ENCODE measurements at places on chromosomes 4 and X. TPM values are rescaled to one million over a fixed set of nuclear protein-coding genes. Genes with fewer than 3 reads are reported as not detected.

DNA sequence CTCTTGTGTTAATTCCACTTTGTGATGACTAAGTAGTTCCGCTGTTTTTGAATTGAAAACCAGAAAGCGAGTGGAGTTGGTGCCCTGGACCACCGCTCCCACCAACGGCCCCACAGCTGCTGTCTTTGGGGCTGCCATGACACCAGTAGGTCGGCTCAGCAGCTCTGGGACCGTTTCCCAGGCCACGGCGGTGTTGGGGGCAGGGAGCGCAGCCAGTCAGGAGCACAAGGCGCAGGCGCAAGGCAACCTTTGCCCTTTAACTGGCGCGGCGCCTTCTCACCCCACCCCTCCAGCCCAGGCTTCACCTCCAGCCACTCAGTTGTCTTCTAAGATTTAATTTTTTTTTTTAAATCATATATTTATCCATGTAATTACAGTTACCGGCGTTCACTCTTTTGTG lies at the start of gene GK2:
Gene GK2 (minus strand): TSS at position 166 of the 400 bp plus-strand sequence. CDS start 28 bp downstream, at position 138.
- no peak for DNase-seq

- DNase-seq: no peak
These were observed 42.0 kb upstream of the FBXW7 start for GRCh38 chr4:152577708-152578396.

DNA sequence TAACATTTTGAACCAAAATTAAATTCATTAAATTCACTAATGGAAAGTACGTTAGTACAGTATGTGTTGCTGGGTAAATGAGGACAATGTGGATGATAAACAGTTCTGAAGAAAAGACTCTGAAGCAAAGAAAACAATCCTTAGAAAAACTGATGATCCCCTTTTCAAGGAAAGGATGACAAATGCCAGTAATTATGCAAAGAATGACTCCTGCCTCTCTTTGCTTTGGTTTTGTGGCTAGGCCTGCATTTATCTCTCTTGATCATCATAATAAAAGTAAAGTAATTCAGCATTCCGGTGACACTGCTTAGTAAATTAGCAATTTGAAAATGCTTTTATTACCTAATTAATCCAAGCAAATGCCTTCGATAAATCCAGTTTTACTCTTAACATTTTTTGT lies 652.2 kb upstream of the DIPK2B start:
- DNase-seq: no peak

DNA sequence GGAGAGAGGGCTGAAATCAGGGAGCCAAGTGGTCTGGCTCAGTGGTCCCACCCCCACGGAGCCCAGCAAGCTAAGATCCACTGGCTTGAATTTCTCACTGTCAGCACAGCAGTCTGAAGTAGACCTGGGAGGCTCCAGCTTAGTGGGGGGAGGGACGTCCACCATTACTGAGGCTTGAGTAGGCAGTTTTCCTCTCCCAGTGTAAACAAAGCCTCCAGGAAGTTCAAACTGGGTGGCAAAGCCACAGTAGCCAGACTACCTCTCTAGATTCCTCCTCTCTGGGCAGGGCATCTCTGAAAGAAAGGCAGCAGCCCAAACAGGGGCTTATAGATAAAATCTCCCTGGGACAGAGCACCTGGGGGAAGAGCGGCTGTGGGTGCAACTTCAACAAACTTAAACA lies 88.1 kb downstream of the NPFFR2 start:
- DNase-seq: no peak

- no peak for DNase-seq
These were observed 12.9 kb upstream of the CENPVL1 start for GRCh38 chrX:51697397-51697796.

The HOPX gene
- 79.2 TPM for total RNA-seq

The CXorf51B gene
- total RNA-seq: not detected

- no peak for DNase-seq
These were observed 640.1 kb downstream of the ARAP2 start for GRCh38 chr4:35604252-35604651.

The IL13RA2 gene
- total RNA-seq: 8.1 TPM

The EFHC2 gene
- total RNA-seq: 1.9 TPM

DNA sequence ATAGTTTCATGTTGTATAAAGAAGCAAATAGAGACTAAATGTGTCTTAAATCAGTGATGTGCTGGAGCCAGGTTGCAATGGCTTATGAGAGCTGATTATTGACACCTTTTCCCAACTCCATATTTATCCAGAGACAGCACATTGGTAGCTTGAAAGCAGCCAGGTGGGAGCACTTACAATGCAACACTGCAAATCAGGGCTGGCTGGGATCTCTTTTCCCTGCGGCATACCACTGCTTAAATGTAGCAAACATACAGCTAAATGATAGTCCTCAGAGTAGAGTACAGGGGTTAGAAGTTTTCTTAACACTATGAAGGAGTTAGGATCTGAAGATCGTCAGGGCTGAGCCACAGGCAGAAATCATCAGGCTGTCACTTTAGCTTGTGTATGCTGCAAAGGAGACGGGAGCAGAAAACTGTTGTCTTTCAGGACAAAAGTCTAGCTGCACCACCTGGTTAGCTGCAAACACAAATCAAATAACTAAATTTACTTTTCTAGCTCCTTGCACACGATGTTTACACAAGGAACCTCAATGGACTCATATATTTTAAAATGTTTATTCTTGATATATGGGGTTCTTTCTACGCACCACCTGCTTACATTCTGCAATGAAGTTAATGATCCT lies 527.3 kb downstream of the TLL1 start:
- DNase-seq: no peak

DNA sequence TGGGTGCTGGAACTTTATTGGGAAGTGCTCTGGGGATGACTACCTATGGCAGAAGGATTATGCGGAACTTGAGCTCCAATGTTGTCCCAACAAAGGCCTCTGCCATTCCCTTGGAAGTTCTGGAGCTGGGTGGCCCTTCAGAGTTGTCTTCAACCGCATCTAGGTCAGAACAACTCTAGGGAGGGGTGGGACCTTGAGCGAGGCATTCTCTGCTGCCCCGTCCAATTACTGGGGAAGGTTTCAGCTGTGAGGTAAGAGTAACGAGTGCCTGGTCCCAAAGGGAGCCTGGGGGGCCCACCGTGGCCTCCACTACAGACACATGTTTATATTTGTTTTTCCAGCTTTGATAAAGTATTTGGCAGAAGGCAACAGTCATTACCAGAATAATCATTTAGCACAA lies 79.4 kb downstream of the MAOA start:
- DNase-seq: no peak

The PNMA6F gene
- total RNA-seq: 0.16 TPM

GRCh38 chr4:3196670-3197359 lies 52.1 kb upstream of the MSANTD1 start:
- DNase-seq: no peak

DNA sequence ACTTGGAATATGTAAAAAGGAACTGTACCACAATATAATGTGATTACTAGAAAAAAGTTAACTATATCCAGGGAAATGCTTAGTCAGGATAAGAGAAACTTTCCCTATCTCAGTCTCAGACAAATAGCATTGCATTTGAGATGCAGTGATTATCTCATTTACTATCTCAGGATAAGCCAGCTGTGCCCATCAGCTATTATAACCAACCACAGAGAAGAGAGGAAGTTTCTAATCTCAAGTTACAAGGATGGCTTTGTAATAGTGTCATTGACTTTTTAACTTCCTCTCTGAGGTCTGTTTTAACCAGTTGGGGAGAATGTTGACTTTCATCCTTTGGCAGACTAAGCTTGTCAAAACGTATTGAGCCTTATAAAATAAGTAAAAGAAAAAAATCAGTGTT lies 56.5 kb downstream of the SNX25 start:
- DNase-seq: no peak

The PGAM4 gene
- total RNA-seq: not detected

The ABCB7 gene
- 46.8 TPM for total RNA-seq

Measured in occipital lobe (tissue), 3 donors.